Fibroblast of skin of back (primary cell): ENCODE measurements at places on chromosomes 4 and X.

DNA sequence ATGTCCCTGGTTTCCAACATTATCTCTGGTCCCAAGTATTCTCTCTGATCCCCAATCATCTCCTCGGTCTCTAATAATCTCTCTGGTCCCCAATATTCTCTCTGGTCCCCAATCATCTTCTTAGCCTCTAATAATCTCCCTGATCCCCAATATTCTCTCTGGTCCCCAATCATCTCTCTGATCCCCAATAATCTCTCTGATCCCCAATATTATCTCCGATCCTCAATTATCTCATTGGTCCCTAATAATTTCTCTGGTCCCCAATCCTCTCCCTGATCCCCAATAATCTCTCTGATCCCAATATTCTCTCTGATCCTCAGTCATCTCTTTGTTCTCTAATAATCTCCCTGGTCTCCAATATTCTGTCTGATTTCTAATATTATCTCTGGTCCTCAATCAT is 16.6 kb downstream of the P2RY8 start:
- DNase-seq = no peak

GRCh38 chr4:2366252-2367192 is 51.9 kb downstream of the ZFYVE28 start:
- no peak for DNase-seq

- DNase-seq = peak; percentile 79
Observed at GRCh38 chrX:42567268-42567667, 210.7 kb downstream of the PPP1R2C start.

DNA sequence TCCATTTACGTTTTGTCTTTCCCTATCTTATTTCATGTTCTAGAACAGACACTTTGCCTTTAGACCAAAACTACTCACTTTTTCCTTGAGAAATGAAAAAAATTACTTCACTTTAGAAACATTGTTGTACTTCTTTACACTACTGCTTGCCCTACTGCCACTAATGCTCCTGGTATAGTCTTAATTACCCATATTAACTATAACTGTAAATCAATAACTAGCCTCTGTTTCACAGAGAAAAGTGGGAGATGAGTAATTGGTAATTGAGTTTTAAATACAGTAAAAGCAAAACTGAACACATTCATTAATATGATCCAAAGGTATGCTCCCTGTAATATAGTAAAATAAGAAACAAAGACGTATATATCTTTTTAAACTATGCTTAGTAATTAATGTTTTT is 111.1 kb upstream of the JADE1 start:
- DNase-seq = no peak

- no peak for DNase-seq
Observed at GRCh38 chr4:87057835-87058355, 123.1 kb downstream of the AFF1 start.

GRCh38 chrX:40622479-40623138 is 619 bp upstream of the MPC1L start:
- no peak for DNase-seq

- DNase-seq = no peak
Observed at GRCh38 chr4:1631136-1631535, 53.0 kb downstream of the FAM53A start.

- no peak for DNase-seq
Observed at GRCh38 chr4:119593698-119594097, 34.9 kb downstream of the PDE5A start.

DNA sequence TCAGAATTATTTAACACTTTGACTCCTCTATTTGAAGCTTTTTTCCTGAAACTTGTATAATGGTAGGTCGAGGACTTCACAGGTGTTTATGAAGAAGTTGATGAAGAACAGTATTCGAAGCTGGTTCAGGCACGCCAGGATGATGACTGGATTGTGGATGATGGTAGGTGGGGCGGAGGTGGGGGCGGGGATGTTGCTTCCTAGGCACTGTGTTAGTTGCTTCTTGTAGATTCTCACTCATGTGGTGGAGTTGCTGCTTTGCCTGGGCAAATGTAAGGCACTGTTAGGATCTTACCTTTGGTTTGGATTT is 9.4 kb downstream of the POLA1 start:
- DNase-seq = no peak

- no peak for DNase-seq
Observed at GRCh38 chr4:24033626-24034025, 143.8 kb upstream of the PPARGC1A start.

DNA sequence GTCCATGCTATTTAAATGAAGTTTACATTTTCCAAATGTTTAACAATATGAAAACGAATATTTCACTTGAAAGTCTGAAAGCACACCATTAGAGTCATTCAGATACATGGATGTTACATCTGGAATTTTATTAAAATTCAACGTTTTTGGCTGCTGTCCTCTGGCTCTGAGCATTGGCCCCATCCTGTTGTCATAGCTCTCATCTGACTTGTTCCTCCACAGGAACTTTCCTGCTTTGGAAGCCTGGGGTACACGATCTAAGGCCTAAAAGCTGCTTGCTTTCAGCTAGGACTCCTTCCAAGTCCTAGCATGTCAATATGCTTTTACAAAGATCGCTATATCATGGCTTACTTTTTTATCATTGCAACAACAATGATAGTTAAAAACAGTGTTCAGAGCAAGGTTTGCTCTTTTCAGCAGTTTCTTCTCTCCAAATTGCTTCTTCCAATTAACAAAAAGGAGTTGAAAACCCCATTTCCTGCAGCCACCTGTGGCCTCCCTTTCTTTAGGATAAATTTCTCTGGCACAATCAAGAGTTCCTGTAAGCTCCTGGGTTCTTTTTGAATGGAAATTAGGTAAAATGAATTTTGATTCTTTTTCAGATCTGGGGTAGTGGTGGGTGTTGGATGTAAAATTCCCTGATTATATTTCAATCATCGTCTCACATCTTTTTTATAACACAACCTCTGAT is 413.4 kb upstream of the AGA start:
- DNase-seq = no peak

- no peak for DNase-seq
Observed at GRCh38 chr4:145921231-145921630, 17.4 kb downstream of the ZNF827 start.

DNA sequence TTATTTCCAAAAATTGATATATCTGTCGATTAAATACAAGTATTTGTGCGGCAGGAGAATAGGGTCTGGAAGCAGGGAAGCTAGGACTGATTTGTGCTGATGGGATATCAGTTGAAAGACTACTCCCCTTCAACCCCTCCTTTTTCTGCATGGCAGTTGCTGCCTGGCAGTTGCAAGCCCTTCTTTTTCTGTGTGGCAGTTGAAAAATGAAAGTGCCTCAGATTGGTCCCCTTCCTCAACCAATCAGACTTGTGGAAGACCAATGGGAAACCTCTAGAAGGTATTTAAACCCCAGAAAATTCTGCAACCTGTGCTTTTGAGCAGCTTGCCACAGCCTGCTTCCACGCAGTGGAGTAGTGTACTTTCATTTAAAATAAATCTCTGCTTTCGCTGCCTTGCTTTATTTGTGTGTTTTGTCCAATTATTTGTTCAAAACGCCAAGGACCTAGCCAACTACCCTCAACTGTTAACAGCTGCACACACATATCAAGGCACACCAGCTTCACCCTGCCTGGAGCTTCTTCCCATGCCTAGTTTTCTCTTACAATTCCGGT is 1.5 kb upstream of the TMA16 start:
- DNase-seq = no peak

- no peak for DNase-seq
Observed at GRCh38 chrX:23782455-23782854, 518 bp upstream of the SAT1 start.

DNA sequence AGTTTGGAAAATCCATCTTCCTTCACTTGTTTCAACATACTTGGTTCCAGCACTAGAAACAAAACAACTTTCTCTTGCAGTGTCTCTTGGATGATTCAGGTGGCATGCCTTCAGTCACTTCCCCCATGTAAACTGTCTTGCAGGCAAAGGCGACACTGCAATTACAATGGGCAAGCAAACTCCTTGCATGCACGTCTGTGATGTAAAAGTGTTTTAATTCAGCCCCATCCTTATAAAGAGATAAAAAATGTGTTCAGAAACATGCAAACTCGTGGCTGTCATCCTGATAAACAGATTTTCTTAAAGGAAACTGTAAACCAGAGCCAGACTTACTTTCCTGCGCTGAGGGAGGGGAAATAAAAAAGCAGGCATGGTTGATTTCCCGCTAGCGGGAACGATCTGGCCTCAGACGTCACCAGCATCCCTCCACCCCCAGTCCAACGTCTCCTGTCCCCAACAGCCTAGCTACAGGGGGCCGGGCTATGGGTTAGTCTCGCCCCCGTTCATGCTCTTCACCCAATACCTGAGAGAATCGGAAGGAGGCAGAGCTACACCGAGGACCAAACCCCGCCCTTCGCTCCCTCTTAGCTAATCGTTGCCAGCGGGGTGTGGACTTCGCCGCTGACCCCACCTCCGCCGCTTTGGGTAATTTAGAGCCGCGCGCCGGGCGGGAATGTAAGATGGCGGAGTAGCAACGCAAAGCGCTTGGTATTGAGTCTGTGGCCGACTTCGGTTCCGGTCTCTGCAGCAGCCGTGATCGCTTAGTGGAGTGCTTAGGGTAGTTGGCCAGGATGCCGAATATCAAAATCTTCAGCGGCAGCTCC is at the start of gene PRPS1:
PRPS1 (plus strand) TSS at position 673 of the 824 bp plus-strand sequence; CDS start at position 792, 119 bp downstream.
- DNase-seq = peak; percentile 97

DNA sequence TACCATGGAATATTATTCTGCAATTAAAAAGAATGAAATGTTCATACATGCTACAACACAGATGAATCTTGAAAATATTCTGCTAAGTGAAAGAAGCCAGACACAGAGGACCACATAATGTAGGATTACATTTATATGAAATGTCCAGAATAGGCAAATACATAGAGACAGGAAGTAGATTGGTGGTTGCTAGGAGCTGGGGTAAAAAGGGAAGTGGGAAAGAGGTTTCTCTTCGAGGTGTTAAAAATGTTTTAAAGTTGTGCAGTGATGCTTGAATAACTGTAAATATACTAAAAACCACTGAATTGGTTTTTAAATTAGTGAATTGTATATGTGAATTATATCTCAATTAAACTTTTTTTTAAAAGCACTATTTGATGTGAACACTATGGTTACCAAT is 3.6 kb upstream of the NXT2 start:
- DNase-seq = no peak

DNA sequence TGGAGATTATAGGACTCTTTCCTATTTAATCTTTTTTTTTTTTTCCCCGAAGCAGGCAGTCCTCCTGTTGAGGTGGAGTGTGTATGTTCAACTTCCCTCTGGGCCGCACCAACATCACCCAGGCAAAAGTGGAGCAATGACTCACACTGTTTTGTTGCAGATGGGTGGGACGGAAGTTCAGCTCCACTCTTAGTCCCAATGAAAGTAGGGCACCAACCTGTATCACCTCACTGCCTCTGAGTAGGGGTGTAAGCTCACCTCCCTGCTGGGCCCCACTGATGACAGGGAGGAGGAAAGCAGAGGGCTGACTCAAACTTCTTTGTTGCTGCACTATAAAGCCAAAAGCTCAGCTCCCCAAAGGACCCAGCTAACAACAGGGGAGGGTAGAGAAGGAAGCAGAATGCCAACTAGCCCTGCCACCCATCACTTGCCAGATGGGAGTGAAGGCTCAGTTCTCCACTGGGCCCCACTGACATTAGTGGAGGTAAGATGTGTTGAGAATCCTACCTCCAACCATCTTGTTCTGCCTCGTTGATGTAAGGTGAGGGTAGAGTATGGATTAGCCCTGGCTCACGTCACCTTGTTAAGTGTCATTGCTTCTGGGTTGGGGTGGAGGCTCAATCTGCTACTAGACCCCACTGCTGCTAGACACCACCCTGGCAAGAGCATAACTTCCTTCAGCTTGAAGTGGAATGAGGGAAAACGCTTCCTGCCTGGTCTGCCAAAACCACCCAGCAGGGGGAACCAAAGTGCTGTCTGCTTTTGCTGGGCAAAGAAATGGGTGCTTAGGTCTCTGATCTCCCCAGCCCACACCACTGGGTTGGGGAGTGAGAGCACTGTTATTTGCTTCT is 14.1 kb downstream of the RPS6KA3 start:
- DNase-seq = peak; percentile 48

GRCh38 chrX:10360116-10360515 is 203.3 kb downstream of the CLCN4 start:
- no peak for DNase-seq

GRCh38 chr4:3850128-3850527 is 83.9 kb downstream of the ADRA2C start:
- no peak for DNase-seq

GRCh38 chr4:40388239-40388638 is 53.1 kb downstream of the CHRNA9 start:
- no peak for DNase-seq

GRCh38 chr4:79431839-79432238 is 23.8 kb upstream of the GK2 start:
- DNase-seq = no peak

DNA sequence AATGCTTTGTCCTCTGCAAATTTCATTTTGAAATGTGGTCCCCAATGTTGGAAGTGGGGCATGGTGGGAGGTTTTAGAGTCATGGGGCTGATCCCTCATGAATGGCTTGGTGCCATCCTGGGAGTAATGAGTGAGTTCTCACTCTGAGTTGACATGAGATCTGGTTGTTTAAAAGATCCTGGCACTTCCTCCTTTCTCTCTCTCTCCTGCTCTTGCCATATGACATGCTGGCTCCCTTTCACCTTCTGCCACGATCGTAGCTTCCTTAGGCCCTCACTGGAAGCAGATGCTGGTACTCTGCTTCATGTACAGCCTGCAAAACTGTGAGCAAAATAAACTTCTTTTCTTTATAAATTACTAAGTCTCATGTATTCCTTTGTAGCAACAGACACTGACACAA is 262.0 kb downstream of the IL15 start:
- no peak for DNase-seq

DNA sequence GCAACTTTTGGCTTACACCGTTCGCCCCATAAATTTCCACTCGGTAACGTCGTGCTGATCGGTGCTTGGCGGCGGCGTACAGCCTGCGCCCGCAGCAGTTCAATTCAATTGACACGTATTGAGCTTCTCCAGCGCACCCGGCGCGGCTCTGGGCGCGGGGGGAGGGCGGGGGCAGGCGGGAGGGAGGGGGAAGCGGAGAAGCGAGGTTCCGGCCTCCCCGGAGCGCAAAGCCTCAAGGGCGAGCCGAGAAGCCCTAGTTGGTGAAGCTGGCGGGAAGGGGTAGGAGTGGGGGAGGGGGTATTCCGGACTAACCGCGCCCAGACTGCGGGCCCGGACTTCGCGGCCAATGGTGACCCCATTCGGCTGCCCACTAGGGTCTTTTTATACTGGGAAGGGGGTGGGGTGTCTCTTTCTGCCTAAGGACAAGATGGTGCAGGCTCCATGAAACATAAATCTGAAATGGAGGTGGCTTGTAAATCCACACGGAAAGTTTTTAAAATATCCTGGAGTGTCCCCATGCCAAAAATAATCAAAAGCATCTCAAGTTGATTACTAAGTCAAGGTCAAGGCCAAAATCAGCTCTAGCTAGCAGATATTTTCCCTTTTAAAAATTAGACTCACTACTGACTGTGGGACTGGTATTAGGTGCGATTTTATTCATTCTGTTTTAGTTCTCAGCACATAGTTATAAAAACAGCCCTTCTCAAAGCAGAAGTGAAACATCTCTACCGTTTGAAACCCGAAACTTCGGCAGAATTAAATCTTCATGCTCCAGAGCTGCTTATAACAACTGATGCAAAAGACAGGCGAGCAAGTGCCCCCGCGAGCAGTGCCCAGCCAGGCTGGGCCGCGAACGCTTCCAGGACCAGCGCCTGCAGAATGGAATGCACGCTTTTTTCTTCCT is 1.5 kb upstream of the BCOR start:
- DNase-seq = no peak
